ENCODE measurements at places on chromosomes 11 and 22.
A peak's percentile ranks its signal among the peaks of the same experiment; 100 is the strongest.

DNA sequence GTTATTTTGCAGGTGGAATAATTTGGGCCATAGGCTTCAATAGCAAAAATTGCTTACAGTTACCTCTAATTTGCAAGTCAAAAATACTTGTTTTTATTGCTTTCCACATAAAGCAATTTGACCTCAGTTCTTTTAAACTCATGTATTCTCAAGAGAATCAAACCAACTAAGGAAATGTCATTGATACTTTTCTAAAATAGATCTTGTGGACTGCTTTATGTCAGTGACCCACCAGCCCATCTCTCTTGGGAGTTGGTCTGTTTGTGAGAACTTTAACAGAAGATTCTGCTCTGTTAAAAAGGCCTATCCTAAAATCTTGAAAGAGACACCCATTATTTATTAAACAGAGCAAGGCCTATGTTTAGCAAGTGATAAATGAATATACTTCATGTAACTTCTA, 75.2 kb downstream of the DDIAS start:
- no peak for DNase-seq

GRCh38 chr11:117366875-117367274, 39.2 kb downstream of the CEP164 start:
- DNase-seq: no peak

DNA sequence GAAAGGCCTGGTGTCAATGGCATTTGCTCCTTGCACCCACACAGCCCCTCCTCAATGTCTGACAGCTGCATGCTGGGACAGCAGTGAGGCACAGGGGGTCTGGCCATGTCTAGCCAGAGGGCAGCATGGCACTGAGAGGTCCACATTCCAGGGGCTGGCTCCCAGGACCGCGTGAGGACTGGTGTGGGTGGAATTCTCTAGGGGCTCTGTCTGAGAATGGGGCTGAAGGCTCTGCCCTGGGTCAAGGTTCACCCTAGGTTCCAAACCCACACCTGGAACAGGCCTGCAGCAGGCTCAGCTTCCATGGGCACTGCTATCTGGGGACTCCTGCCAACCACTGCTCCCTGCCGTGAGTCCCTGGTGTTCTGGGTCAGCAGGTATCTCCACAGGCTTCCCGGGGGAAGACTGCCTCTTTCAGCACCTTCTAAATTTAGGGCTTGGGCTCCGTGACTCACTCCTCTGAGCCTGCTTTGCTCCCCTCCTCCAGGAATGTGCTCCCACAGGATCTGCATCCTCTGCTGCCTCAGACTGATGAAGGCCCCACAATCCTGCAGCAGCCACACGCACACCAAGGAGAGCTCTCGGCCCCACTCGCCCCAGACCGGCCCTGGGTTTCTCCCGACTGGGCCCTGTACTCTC, 4.2 kb downstream of the STARD10 start:
- no peak for DNase-seq

GRCh38 chr11:16361108-16361865, 4.9 kb upstream of the SOX6 start:
- no peak for DNase-seq

DNA sequence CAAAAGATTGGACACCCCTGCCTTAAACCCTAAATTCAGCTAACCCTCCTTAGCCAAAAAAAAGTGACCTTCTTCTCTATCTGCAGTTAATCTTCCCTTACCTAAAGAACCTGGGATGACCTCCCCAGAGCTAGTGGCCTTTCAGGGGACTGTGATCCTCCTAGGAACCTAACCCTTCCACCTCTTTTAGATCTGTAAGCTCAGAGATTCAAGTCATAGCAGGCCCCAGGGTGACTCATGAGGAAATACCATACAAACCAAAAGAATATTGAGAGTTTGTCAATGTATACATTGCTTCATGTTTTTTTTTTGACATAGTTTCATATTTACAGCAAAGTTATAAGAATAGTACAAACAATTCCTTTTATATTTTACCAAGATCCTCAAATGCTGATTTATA, 38.3 kb upstream of the CXCR5 start:
- no peak for DNase-seq

DNA sequence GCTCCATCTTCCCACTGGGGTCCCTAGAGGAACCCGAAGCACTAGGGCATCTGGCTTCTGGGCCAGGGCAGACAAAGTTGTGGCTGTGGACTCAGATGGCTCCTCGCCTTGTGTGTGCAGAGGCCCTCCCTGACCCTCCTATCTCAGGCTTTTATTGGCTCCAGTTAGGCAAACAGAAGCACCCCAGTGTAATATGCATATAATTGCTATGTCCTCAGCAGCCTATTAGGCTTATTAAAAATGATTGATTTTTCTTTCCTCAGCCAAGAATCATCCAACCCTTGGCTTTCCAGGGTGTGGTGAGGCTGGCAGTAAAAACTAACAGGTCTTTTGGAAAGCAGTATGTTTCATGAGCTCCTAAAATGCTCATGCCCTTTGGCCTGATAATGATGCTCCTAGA, 22.3 kb downstream of the UPB1 start:
- no peak for DNase-seq

GRCh38 chr22:22229683-22230420, 14.7 kb upstream of the VPREB1 start:
- DNase-seq: no peak

GRCh38 chr11:122656073-122656630, 630 bp downstream of the UBASH3B start:
- DNase-seq: peak; percentile 82

- DNase-seq: no peak
Observed at GRCh38 chr11:2484576-2485125, 39.8 kb downstream of the KCNQ1 start.

GRCh38 chr11:20090654-20091374, 69.5 kb downstream of the DBX1 start:
- DNase-seq: no peak

GRCh38 chr11:99682646-99683045, 661.9 kb downstream of the CNTN5 start:
- no peak for DNase-seq

DNA sequence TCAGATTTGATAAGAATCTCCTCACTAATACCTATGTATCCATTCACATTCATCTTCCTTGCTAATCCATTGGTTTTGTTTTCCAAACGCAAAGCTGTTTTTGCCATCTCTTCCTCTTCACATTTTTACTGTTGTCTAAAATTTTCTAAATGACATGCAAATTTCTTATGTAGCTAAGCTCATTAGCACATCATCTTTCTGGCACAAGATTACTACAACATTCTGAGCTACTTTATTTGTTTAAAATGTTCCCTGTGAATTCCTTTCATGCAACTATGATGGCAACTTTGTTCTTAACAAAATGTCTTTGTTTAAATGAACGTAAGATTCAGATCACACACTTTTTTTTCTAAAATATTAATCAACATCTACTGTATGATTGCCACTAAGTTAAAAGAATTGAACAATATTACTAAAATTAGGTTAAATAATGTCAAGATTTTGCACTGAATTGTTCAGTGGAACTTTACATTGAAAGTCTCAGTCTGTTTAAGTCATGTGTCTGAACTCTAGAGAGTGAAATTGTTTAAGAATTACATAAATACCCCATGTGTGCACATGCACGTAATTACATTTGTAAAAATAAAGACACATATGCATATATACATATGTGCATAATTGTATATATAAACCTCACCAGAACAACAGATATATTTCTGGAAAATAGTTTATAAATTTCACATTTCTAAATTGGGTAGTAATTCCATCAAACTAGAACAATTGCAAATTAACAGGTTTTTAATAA, 688.4 kb downstream of the CNTN5 start:
- DNase-seq: no peak

DNA sequence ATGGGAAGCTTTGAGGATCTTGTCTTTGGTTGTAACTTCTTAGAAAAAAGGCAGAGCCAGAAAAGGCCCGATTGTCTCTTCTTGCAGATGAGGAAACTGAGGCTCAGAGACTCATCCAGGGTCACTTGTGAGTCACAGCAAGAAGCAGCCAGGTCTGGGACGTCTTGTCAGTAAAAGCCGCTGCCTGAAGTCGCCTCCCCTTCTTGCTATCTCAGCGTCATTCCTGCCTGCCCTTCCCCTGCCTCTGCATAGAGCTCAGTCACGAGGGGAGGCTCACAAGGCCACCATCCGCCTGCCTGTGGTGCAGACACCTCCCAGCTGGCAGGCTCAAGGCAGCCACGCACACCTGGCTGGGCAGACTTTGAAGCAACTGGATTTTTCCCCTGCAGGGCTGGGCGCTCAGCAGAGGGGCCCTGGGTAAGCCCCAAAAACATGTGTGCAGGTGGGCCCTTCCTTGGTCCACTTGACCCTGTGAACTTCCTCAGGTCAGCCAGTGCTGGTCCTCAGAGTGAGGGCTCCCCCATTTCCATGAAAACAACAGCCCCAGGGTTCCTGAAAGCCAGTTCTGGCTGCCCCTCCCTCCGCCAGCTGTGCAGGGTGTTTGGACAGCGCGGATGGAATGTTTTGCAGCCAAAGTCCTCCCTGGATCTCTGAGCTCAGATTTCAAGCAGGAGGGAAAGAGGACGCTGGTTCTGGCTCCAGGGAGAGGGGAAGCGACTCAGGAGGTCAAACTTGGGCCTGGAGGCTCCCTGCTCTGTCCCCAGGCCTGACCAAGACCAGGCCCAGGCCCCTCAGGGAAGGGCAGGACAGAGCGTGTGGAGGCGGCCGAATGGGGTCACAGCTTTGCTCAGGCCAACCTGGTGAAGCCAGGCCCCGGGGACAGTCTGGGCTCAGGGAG, 6.0 kb upstream of the RAB3IL1 start:
- no peak for DNase-seq

DNA sequence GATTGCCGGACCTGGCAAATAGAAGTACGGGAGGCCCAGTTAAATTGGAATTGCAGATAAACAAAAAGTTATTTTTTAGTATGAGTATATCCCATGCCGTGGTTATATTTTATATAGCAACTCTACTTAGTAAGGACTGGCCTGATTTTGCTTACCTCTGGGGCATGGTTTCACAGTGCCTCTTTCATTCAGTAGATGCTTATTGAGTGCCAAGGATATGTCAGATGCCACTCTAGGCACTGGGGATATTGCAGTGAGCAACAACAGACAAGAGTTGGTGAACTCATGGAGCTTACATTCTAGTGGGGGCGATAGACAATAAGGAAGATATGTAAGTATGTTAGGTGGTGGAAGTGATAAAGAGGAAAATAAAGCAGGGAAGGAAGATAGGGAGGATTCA, 112.2 kb downstream of the TEAD1 start:
- no peak for DNase-seq

DNA sequence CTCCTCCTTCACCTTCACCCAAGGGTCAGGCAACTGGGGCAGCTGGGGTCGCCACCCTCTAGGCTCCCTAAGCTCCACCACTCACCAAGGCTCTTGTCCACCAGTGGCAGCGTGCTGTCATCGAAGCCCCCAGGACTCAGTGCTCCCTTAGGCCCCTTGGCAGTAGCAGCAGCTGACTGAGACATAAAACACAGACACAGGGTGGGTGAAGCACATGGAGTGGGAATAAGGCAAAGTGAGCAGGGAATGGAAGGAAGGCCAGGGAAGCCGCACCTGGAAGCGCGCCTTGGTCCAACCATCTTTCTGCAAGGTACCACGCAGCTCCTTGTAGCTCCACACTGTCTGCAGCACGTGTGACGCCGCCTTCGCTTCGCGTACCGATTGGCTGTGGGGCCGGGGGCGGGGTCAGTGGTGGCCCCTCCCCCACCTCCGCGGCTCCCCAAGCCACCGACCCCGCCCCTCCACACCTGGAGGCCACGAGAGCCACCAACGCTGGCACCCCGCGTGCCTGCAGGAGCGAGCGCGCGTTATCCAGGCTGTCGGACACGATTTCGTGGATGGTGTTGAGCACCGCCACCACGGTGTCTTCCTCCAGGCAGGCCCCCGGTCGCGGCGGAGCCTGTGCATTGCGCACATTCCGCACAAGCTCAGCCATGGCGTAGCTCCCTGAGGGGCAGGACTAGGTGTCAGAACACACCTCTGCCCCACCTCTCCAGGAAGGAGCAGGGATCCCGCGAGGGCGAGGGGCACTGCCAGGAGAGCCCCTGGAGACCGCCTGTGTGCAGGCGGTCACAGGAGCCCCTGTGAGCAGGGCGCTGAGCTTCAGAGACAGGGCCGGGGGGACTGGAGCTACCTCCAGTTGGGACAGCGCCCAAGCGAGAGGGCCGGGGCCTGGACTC, 31.3 kb upstream of the TXNRD2 start:
- no peak for DNase-seq

DNA sequence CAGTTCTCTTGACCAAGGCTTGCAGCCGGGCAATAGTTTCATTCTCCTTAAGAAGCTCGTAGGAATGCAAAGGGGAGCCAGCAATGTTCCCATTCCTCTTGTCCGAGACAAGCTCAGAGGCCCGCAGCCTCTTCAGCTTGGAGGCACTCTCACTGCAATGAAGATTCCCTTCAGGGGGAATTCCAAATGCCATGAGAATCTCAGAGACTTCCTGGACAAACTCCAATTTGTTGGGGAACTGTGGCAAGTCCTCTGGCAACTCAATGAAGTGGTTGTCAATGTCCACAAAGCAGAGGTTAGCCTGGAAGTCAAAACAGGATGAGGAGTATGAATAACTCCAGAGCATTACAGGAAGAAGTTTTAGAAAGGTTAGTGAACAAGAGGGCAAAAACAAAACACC, 84.4 kb downstream of the DENND5A start:
- DNase-seq: no peak

- DNase-seq: peak; percentile 89
Observed at GRCh38 chr22:46070215-46070802, 80.0 kb upstream of the PPARA start.

DNA sequence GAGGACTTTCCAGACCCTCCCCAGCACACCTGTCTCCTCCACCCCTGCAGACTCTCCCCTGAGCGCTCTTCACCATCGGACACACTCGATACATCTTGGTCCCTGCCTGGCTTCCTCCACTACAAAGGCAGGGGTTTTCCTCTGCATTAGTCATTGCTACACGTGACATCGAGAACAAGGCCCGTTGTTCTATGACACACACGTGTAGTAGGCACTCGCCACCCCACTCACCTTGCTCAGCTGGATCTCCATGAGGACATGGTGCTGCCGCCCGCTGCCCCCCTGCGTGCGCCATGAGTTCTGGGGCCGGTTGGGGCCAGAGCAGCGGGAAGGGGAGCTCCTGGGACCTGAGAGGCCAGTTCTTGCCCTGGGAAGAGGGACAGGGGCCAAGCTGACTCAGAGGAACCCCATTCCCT, 16.7 kb downstream of the ATG2A start:
- no peak for DNase-seq

DNA sequence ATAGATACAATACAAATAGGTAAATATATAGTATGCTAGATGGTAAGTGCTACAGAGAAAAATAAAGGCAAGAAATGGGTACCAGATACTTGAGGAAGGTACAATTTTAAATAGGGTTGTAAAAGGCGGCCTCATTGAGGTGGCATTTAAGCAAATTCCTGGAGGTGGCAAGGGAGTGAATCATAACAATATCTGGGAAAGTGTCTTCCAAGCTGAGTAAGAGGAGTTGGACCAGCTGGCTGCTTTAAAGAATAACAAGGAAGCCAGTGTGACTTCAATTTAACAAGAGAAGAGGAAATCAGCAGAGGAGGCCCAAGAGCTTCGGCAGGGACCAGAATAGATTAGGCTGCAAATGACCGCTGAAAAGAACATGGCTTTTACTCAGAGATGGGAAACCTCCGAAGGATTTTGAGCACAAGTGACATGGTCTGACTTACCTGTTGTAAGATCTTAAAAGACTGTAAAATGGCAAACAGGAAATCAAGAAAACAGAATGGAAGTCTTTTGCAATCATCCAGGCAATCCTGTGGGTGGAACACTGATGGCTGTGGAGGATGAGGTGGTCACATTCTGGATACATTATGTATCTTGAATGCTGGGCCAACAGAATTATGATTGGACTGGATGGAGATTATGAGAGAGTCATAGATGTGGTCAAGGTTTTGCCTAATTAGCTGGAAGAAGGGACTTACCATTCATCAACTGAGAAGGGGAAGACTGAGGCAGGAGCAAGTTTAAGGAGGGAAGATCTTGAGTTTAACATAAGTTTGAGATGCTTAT, 77.2 kb downstream of the RDX start:
- no peak for DNase-seq

GRCh38 chr11:123694551-123694950, 40.1 kb upstream of the SCN3B start:
- DNase-seq: no peak
